ENCODE measurements at places on chromosomes 5 and 9.

DNA sequence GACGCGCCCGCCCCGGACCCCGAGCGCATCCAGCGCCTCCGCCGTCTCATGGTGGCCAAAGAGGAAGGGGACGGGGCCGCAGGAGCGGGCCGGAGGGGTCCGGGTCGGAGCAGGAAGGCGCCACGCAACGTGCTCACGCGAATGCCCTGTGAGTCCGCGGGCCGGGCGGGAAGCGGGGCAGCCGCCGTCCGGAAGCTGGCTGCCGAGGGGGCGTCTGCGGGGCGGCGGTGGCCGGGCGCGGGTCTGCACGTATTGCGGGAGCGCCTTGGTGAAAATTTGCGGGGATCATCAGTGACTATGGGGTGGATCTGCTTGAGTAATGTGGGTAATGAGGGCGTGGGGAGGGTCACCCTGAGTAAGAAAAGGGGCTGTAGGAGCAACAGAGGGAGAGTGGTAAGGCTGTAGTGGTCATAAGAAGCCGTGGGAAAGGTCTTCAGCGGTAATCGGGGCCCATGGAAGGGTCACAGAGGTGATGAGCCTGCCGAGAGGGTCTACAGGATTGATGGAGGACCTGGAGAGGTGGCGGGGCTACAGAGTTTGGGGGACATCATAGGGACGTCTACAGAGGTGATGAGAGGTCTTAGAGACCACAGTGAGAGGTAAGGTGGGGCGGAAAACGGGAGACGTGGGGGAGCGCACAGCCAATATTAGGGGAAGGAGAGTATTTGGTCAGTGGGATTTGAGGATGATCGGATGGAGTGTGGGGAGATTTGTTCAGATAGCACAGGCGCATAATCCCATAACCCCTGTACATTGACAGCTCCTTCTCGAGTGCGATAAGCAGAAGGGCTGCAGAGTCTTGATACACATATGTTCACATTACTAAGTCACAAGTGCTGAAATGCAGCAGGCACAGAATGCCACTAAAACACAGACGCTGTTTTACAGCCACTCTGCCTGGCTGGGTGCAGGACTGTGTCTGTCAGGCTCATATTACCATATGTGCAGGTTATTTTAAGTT lies 819 bp downstream of the LSM11 start:
- DNase-seq = peak; percentile 39

DNA sequence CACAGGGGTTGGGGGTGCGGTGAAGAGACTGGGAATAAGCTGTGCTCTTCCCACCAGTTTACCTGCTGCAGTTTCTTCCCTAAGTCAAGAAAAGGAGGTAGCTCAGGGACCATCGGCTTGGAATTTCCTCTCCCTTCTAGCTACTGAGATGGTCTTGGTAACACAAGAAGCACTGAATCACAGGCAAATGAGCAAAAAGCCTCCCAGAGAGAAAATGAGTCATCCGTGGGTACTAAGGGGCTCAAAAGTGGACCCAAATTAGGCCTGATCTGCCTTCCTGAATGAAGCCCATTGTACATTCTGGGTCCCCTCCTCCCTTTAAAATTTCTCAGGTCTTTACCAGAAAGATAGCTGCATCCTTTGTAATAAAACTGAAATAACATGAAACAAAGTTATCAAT lies 49.9 kb downstream of the PTPN3 start:
- no peak for DNase-seq

- DNase-seq = peak; percentile 24
Observed at GRCh38 chr5:80759866-80760577, 105.2 kb upstream of the DHFR start.

DNA sequence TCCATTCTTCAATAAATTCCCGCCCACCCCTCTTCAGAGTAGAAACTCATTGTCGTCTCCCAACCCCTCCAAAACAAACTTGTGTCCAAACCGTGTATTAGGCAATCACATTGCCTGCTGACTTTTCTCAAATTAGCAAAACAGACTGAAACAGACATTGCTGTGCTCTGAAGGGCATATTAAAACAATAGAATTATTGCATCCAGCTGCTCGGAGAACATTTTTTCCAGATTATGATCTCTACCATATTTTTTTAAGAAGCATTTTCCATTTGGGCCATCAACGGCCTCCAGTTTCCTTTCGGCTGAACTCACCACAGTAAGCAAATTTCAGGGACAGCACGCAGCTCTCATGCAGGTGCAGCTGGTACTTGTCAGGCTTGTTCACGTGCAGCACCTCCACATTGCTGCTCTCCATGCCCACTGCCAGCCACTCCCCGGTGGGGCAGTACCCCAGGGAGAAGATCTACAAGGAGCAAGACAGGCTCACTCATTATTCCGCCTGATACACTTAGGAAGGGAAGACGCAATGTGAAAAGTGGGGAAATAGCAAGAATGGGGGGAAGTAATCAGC lies 104.1 kb downstream of the TLE1 start:
- DNase-seq = no peak

DNA sequence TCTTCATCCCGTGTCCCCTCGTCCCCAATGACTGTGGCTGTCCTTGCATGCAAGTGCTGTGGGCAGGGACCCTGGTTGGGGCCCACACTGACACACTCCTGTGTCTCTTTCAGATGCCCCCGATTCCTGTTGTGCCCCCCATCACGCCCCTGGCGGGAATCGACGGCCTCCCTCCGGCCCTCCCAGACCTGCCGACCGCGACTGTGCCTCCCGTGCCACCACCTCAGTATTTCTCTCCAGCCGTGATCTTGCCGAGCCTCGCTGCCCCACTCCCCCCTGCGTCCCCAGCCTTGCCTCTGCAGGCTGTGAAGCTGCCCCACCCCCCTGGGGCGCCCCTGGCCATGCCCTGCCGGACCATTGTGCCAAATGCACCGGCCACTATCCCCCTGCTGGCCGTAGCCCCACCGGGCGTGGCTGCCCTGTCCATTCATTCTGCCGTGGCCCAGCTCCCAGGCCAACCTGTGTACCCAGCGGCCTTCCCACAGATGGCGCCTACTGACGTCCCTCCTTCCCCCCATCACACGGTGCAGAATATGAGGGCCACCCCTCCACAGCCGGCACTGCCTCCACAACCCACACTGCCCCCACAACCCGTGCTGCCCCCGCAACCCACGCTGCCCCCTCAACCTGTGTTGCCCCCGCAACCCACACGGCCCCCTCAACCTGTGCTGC lies 75.0 kb downstream of the WNK2 start:
- peak; percentile 9 for DNase-seq

DNA sequence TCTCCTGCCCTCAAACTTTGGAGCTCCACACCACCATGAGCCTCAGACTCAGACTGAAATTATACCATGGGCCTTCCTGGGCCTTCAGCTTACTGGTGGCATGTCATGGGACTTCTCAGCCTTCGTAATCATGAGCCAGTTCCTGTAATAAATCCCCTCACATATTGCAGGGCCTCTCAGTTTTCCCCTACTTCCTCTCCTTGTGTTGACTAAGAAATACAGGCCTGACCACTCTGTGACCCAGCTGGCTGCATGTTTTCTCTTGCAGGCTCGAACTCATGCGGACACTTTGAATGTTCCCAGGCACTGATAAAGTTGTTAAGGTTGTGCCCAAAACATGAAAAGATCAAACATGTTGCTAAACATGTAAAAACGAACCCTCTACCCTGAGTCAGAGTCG lies 26.2 kb upstream of the SHC3 start:
- DNase-seq = no peak

DNA sequence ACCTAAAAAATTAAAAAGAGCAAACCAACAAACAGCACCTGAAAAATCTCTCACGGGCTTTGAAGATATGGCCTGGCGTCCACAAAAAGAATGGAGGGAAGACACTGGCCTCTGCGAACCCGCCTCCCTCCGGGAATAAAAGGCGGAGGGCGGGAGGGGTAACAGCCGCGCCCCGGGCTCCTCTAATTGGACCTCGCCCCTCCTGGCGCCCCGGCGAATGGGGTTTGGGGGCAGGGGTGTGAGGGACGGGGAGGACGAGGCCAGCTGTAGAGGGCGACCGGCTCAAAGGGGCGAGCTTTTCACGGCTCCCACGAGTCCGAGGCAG lies 753 bp downstream of the FANCC start:
- DNase-seq = no peak

DNA sequence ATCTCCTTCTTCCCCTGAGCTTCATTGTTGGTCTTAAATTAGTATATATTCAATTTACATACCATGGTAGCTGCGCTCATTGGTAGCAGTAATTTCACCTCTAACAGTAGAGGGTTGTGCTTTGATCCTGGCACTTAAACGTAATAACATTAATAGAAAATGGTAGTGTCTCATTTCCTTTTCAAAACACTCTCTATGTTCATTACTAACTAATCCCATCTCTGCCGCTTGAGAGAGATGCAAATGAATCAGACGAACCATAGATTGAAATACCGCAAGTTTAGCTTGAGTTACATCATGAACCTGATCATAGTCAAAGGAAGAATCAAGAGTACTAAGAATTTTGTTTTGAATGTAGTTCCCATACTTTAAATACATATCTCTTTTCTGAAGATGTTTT lies 2.2 kb downstream of the THBS4 start:
- DNase-seq = no peak

DNA sequence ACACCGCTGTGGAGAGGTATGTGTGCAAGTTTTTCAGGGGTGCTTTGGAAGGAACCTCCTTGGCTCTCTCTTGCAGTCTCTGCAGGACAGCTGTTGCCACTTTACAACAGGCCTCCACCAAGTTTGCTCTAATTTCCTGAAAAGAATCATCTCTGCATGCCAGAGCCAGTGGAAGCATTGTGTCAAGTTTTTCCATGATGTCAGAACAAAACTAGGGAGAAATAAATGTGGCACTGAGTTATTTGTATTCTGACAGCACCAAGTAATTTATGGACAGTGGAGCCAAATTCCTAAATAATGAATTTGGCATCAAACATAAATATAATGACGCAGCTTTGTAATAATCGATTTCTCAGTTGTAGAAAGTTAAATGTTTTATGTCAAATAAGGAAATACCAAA lies 146.9 kb downstream of the KIAA0825 start:
- DNase-seq = no peak

DNA sequence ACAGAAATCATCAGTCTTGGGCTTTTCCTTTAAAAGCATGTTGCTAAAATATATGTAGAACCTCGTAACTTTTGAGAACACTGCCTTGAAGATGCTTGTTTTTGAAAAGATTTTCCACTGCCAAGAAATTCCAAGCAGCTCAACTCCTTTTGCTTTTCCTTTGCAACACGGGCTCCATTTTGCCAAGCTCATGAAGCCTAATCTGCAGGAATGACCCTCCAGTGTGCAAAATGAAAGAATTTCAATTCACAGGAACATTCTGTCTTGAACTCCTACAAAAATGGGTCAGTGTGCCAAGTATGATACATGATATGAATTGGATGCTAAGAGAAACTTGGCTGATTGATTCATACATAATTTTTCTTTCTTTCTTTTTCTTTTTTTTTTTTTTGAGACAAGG lies 35.4 kb upstream of the ERCC6L2 start:
- no peak for DNase-seq

GRCh38 chr5:43019614-43020398 lies 20.3 kb downstream of the ANXA2R start:
- peak; percentile 90 for DNase-seq

- DNase-seq = no peak
Observed at GRCh38 chr5:1648806-1649205, 125.0 kb upstream of the LPCAT1 start.

- DNase-seq = no peak
Observed at GRCh38 chr5:2634399-2635176, 116.9 kb downstream of the IRX2 start.

DNA sequence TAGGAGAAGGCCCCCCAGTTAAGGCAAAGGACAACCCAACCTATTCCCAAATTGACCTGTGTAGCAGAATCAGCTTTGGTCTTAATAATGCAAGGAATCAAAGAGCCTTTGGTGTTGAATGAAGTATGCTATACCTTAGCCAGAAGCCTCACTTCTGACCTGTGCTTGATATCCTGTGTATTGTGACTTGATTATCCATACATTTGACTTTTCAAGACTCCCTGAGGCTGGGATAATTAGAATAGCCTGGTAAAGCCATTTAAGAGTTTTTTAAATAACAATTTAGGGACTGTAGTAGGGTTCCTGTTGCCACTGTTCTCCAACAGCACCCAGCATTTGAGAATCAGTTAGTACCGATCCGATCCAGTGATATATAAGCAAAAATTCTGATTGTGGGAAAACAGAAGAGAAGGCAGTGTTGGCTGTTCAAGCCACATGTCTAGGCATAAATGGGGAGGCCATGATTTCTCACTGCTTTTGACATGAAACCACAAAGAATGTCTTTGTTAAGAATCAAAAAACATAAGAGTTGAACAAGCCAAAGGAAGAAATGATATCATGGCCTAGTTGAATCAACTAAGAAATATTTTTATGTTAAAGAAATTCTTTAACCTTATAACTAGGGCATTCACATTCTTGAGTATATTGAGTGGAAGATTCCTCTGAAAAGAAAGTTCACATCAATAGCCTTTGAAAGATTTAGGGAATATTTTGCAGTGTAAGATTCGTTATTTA lies 98.9 kb downstream of the F2RL2 start:
- DNase-seq = no peak

DNA sequence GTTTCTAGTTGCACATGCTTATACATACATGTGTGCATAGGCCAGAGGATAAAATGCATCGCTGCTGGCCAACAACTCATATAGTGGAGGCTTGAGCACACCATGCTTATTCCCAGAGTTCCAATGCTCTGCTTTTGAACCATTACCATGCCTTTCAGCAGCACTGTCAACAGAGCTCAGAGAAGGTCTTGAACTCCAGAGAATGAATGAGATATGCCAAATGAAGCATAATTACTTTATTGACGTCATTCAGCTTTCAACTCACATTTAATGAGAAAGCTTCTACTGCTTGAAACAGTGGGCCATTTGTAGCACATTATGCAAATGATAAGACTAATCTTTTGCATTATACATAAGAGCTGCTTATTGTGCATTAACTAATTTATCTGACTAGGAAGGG lies 765.3 kb upstream of the GRAMD2B start:
- DNase-seq = no peak

- no peak for DNase-seq
Observed at GRCh38 chr5:158502686-158503085, 597.0 kb downstream of the EBF1 start.

- no peak for DNase-seq
Observed at GRCh38 chr5:151889614-151890013, 35.0 kb downstream of the GLRA1 start.

- DNase-seq = no peak
Observed at GRCh38 chr5:123364441-123365155, 58.6 kb downstream of the CEP120 start.

- DNase-seq = no peak
Observed at GRCh38 chr9:111743275-111743674, 51.5 kb downstream of the SHOC1 start.
